ENCODE measurements at places on chromosomes 7 and 10. TPM values are rescaled to one million over a fixed set of nuclear protein-coding genes. Genes with fewer than 3 reads are reported as not detected.

The PRSS37 gene
- total RNA-seq = not detected

DNA sequence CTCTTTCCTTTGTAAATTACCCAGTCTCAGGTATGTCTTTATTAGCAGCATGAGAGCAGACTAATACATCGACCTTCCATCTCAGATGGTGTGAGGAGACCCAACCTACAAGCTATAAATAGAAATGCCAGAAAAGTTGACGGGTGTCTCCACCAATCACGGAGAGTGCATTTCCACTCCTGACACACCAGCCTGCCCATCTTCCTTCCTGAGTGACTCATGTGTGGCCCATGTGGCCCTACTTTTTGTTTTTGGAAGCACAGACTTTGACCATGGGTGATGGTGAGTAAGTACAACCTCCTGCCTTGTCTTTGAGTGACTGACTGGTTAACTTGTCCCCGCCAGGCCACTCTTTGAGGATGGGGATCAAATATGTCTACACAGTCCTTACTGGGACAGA is 147.0 kb downstream of the OAT start:
- peak; percentile 15 for DNase-seq

- DNase-seq = no peak
These were observed 19.0 kb downstream of the TMEM236 start for GRCh38 chr10:17771017-17771416.

- no peak for DNase-seq
These were observed 108.7 kb downstream of the NRBF2 start for GRCh38 chr10:63241841-63242281.

DNA sequence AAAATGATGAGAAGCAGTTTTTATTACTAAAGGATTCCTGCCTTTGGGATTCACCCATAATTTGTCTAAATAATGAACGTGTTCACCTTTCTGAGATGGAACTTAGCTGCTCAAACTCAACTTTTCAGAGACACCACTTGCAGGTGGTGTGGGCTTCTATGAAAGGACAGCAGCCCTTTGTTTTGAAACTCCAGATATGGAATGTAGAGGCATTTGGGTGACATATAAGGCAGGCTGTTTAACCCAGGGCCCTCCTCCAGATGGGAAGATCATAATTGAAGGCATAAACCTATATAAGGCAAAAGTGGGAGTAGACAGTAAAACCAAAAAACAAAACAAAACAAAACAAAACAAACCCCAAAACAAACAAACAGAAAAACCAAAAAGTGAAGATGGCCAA is 11.9 kb upstream of the HUS1 start:
- no peak for DNase-seq

DNA sequence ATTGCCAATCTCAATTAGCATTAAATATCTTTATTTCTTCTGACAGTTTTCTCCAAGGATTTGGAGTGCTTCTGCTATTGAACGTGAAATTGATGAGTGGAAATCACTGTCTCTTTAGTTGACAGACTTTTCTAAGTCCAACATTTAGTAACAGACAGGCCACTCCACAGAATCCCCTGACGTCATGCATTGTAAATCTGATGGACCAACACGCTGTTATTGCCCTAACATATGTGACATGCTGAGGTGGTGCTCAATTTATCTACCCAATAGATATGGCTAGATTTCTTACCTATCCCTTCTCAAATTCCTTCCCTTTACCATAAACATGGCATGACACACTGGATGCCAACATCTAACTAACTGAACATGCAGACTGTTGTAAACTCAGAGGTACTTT is 240.6 kb upstream of the DGKB start:
- DNase-seq = no peak

The TFPI2 gene
- 1.7 TPM for total RNA-seq

DNA sequence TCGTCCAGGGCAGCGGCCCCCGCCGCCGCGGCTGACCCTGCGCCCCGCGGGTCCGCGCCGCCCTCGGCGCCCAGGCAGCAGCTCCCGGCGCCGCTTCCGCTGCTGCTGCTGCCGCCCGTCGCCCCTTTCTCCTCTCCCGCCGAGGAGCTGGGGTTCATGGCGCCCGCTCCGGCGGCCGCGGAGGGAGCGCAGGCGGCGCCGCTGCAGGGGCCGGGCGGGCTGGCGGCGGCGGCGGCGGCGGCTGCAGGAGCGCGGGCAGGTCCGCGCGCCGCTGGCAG is 286 bp downstream of the DGKI start:
- DNase-seq = no peak

GRCh38 chr7:117210397-117210796 is 112.5 kb downstream of the WNT2 start:
- no peak for DNase-seq

DNA sequence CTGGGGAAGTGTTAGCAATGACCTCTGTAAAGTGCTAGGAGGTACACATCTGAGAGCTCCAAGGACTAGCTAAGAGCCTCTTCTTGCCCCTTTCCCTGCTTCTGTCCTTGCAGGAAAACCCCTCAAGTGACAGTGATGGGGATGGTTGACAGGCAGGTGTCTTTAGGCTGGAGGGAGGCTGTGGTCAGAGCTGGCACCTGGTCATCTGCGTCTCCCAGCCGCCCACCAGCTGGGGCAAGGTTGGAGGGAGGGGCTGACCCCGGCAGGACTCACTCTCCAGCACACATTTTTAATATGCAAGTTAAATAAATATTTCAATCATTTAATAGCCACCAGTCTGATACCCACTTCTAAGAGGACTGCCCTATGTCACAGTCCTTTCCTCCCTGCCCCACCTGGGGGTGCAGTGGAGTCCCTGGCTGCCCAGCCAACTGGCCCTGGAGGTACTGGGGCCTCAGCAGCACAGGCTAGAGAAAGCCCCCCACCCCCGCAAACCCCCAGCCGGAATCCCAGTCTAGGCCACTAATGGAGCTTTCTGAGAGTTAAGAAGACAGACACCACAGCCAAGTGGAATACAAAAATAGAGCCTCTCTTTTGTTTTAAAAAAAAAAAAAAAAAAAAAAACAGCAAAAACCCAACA is 6.3 kb downstream of the FGF8 start:
- DNase-seq = no peak

GRCh38 chr7:142885311-142886230 is at the start of gene TRPV6:
TRPV6 (minus strand) TSS chr7:142885745.
- DNase-seq = peak; percentile 68

The OR6B1 gene
- total RNA-seq = not detected

All from spleen (tissue), 13 donors.